IgD-negative memory B cell (primary cell): ENCODE measurements at places on chromosomes 6 and 20. TPM values are rescaled to one million over a fixed set of nuclear protein-coding genes. Genes with fewer than 3 reads are reported as not detected.

DPPA5 gene
- not detected for polyA plus RNA-seq

LTB gene
- polyA plus RNA-seq: 2,767 TPM

SAMD10 gene
- 9.5 TPM for polyA plus RNA-seq

NRSN2 gene
- 6.2 TPM for polyA plus RNA-seq

DDAH2 gene
- 119 TPM for polyA plus RNA-seq

MUC21 gene
- polyA plus RNA-seq: not detected

NT5E gene
- 118 TPM for polyA plus RNA-seq

CHRNA4 gene
- not detected for polyA plus RNA-seq

SLC26A8 gene
- polyA plus RNA-seq: not detected

GTSF1L gene
- 1.2 TPM for polyA plus RNA-seq

CCN6 gene
- not detected for polyA plus RNA-seq

RBPJL gene
- not detected for polyA plus RNA-seq

HCRTR2 gene
- not detected for polyA plus RNA-seq

SOBP gene
- 1.0 TPM for polyA plus RNA-seq

NCOA7 gene
- 35.6 TPM for polyA plus RNA-seq

HUS1B gene
- polyA plus RNA-seq: 2.2 TPM

ECT2L gene
- polyA plus RNA-seq: 0.23 TPM

HLA-DMA gene
- polyA plus RNA-seq: 946 TPM

PLEKHG1 gene
- 40.2 TPM for polyA plus RNA-seq

KIAA1755 gene
- not detected for polyA plus RNA-seq

TSHZ2 gene
- polyA plus RNA-seq: 0.73 TPM

SPDEF gene
- not detected for polyA plus RNA-seq

CLPSL2 gene
- polyA plus RNA-seq: not detected

TBXT gene
- not detected for polyA plus RNA-seq

POM121L2 gene
- polyA plus RNA-seq: not detected

TGM3 gene
- polyA plus RNA-seq: not detected

OPN5 gene
- not detected for polyA plus RNA-seq

SRC gene
- polyA plus RNA-seq: 2.3 TPM

NKX2-2 gene
- polyA plus RNA-seq: not detected

RAET1G gene
- polyA plus RNA-seq: not detected

EYS gene
- 0.04 TPM for polyA plus RNA-seq

TRIM15 gene
- not detected for polyA plus RNA-seq

GPLD1 gene
- polyA plus RNA-seq: 0.95 TPM
